Brain pericyte (primary cell): ENCODE measurements at places on chromosomes 7 and 10.

DNA sequence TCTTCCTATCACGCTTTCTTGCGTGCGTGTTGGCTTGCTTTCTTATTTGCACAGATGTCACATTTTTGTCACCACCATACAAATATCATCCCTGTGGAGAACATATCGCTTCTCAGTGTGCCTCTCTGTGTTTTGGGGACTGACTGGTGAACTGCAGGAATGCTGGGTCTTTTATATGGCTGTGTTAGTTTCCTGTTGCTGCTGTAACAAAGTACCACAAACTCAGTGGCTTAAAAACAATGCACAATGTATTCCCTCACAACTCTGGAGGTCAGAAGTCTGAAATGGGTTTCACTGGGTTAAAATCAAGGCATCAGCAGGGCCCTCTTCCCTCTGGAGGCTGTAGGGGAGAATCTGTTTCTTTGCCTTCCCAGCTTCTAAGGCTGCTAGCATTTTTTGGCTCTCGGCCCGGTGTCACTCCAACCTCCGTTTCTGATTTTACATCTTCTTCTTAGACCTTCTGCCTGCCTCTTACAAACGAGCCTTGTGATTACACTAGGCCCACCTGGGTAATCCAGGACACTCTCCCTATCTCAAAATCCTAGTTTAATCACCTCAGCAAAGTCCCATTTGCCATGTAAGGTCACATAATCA, 82.0 kb downstream of the LRMDA start:
- no peak for DNase-seq

DNA sequence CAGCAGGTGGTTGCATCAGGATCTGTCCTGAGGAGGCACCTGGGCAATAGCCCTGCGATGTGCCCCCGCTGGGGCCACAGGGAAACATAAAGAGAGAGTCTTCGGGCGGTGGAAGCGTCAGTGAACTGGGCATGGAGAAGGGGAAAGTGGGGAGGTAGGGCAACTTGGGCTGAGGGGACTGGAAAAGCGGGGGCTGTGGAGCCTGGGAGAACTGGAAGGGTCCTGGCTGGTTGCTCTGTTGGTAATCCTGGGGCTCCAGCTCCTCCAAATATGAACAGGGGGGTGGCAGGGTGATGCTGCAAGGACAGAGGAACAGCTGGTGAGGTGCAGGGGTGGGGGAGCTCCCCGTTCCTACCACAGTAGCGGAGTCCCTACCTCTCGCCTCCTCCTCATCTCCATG, 5.2 kb downstream of the NOBOX start:
- no peak for DNase-seq

- DNase-seq = no peak
Measured at GRCh38 chr7:106326594-106327537, 42.1 kb upstream of the NAMPT start.

- no peak for DNase-seq
Measured at GRCh38 chr10:124709861-124710260, 34.3 kb downstream of the FAM53B start.

DNA sequence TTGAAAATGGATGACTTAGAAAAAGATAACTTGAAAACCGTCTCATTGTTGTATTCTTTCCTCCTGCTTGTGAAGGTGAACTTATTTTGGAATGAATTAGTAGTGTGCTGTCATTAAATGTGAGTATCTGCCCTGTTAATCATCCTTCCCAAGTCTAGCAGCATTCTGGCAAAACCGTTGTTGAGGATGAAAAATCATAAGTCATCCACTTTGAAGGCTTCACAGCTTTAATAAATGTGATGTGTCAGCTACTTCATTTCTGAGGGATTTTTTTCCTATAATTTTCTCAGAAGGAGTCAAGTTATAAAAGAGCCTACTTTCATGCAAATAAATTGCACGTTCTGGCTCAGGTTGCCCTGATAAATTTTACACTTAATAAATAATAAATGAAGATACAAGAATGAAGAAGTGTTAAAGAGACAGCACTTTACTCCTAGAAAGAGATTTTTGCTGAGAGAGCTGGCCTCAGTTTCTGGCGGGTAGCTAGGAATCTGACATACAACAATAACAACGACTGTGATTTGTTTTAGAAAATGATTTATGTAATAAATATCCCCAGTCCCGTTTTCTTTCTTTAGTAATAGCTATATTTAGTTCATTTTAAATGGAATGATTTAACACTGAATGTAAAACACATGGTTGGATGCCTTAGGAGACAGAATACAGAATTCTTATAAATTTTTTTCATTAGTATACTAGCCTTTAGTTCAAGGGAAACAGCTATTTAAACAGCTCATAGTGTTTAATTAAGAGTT, 516.5 kb upstream of the KLF6 start:
- no peak for DNase-seq

DNA sequence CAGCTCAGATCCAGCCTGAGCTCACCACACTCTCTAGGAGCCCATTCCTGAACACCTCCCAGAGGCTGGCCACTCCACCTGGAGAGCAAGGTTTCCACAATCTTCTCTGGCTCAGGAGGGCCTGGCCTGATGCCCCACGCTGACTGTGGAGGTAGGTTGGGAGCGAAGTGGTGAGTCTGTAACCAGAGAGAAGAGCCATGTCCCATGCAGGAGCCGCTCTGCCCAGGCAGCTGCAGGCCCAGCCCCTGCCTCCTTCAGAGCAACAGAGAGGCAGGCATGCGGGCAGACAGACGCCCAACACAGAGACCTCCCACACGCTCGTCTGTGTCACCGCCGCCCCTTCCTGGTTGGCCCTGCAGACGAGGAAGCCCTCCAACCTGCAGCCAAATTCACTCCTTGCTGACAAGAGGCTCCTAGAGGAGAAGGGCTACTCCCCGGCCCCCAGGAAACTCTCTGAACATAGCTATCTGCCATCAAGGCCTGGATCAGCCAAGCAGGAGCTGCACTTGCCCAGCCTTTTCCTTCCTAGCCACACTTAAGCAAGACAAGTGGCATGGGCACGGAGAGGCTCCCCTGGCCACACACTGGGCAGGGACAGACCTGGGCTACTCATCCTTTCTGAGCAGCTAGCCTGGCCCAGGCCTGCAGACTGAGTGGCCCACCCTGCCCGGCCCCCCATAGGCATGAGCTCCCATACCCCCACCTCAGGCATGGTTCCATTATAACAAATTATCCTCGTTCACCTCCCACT, 101.9 kb downstream of the GRID1 start:
- DNase-seq = no peak

DNA sequence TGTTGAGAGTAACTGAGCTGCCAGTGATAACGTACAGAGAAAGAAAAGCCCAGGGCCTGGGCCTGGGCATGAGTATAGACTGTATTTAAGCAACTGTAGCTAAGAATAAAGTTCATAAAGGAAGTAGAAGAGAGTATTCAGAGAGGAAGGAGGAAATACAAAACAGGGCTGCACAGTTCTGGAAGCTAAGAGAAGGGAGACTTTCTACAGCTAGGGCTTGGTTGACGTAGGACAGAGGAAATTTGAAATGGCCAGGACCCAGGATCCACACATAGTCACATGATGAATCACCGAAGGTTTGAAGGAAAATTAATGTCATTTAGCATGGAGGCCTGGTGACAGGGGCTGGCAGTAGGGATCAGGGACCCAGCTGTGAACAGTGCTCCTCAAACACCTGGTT, 66.7 kb downstream of the ARL4A start:
- no peak for DNase-seq

- DNase-seq = no peak
Measured at GRCh38 chr10:129978980-129979379, 14.9 kb upstream of the EBF3 start.

DNA sequence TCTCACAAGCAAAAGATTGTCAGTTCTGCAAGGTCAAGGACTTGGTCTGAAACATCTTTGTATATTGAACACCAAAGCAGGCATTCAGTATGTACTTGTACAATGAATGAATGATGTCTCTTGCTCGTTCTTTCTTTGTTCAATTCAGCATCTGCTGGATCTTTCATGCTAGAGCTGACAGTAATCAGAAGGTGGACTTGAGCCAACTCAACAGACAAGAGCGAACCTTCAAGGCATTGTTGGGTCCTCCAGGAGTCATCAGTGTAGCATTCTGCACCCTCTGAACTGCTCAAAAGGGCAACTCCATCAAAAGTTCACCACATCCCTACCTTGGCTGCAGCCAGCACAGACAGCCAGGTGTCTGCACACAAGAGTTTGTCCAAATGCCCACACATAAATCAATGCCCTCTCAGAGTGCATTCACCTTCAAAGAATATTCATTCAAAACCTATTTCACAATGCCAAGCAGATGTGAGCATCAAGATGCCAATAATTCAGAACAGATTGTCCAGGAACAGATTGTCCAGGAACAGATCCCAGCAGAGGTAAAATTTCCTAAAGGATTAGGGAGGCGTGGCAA, 386.7 kb downstream of the CALN1 start:
- no peak for DNase-seq

DNA sequence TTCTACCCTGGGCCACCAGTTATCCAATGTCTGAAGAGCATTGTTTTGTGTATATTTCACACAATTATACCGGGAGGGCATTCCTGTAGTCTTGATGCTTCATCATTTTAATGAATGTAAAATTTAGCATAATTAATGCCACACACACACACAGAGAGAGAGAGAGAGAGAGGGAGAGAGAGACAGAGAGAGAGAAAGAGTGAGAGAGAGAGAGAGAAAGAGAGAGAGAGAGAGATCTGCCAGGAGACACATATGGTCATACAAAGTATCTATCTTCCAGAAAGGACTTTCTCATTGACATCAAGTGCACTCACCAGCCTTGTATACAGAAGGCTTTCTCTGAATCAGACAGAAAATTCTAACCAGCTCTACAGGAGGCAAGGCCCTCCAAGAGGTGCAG, 72.3 kb downstream of the KLF6 start:
- DNase-seq = no peak

GRCh38 chr7:47776335-47776734, 171.9 kb downstream of the PKD1L1 start:
- no peak for DNase-seq

DNA sequence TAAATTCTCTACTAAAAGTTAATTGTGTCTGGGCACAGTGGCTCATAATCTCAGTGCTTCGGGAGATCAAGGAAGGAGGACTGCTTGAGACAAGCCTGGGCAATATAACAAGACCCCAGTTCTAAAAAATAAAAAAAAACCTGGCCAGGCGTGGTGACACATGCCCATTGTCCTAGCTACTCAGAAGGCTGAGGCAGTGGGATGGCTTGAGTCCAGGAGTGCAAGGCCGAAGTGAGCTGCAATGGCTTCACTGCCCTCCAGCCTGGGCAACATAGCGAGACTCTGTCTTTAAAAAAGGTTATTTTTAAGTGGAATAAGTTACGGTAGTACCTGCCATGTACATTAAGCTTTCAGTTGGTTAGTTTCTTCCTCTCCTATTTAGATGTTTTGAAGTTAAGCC, 28.9 kb downstream of the CDK14 start:
- DNase-seq = no peak

DNA sequence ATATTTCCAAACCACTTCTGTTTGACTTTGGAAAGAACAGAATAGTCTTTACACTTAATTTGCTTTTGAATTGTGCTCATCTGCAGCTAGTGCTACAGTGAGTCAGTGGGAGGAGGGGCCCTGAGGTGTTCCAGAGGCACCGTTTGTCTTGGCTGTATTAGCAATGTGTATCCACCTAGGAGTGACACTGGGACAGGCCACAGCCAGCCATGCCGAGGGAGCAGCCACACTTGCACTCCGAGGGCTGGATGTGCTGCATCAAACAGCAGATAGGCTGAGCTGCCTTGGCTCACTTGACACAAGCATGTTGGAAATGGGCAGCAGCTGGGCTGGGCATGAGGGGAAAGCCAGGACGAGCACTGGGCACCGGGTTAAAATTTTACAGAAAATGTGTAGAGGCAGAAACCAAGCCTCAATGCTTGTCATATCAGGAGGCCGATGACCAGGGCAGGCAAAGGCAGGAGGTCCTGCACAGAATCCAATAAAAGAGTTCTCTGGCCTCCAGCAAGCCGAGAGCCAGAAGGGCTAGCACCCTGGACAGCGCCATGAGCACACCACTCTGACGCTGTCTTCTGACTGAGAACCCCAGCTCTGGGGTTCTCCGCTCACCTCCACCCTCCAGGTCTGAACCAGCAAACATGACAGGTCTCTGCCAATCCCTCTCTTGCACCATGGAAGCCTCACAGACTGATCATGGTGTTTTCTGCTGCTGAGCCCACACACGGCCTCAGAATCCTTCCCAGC, 163.3 kb downstream of the GRID1 start:
- no peak for DNase-seq

DNA sequence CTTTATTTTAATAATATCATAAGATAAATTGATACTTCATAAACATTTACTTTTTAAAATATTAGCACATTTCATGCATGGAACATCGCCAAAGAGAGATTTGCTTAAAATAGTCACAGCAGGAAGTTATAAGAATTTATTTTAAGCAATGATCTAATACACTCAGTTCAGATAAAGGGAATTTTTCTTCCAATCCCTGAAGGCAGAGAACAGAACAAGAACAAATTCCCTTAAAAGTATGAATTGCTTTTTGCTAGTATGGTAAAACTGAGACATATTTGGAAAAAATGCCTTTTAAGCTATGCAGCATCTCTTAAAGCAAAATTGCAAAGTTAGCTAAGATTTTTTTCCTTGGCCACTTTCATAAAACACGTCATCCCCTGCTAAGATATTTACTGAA, 91.0 kb downstream of the SEMA3D start:
- no peak for DNase-seq

- DNase-seq = no peak
Measured at GRCh38 chr10:133334503-133335245, 2.0 kb downstream of the CALY start.

DNA sequence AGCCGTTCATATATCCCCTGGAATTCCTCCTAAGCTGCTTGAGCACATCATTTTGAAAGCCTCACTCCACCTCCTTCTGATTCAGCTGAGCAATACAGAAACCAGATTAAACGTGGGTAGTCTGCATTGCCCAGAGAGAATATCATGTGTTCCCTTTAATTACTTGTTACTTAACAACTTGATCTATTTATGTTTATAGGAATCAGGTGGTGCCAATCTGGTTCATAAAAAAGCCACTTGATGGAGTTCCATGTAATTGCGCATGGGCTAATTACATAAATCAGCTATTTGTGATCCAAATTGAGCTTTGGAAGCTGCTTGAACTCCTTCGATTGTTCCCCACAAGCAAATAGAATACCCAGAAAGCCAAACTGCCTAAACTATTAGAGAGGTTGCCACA, 114.7 kb upstream of the ADCY1 start:
- no peak for DNase-seq

DNA sequence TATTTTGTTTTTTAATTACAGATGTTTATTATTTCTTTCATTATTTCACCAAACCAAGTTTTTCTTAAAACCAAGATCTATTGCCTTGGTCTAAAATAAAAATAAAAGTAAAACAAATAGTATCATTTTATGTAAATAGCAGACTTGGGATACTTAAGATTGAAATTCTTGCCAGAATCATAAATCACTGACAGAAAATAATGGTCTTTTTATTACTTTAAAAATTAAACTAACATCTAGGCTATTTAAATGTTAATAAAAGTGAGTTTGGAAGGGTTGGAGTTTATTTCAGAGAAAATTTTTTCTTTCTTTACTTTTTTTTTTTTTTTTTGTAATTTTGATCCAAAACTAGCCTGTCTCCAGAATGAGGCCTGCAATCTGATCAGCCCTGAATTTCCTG, 568.0 kb upstream of the IGFBP3 start:
- DNase-seq = no peak
